Left forelimb (tissue), 1 donor: ENCODE measurements at places on chromosomes 12 and 14.

GRCh38 chr12:93563807-93564538 is 8.5 kb upstream of the SOCS2 start:
- no peak for DNase-seq

- no peak for DNase-seq
These were observed 90.4 kb downstream of the MIA2 start for GRCh38 chr14:39324097-39324496.

GRCh38 chr12:119463211-119463926 is 128.8 kb downstream of the CCDC60 start:
- no peak for DNase-seq

DNA sequence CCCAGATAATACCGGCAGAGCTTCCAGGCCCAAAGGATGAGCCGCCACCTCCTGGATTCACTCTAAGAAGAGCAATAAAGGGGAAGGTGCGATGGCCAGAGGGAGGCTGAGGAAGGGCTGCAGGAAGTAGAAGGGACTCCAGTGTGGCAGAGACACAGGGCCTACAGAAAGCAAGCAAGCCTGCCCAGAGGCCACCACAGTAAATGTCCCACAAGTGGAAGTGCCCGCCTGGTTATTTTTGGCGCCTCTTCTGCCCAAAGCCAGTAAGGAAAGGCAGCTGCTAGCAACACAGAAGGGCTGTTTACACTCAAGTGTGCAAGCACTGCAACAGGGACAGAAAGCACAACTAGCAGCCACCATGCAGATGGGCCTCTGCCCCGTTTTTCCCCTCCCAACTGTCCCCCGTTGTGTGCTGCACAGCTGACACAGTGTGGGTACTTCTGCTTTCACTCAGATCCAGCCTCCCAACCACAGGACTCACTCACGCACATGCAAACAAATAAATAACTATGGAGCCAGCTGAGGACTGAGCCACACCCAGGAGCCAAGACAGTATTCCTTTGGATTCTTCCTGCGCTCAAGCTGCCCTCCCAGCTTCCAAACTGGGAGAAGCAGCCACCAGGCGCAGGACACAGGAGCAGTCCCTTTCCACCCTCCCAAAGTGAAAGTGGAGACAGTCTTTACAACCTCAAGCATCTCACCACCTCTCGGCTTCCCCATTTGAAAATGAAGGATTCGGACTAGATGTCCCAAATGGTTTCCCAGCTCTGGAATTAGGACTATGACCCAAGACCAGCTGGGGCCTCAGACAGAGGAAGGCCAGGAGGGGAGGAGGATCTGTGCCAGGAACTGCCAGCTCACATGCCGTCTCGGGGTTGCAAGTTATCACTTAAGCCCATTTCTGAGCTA is 40.0 kb upstream of the PNMA1 start:
- no peak for DNase-seq

GRCh38 chr14:99649219-99649618 is 4.3 kb downstream of the HHIPL1 start:
- no peak for DNase-seq

DNA sequence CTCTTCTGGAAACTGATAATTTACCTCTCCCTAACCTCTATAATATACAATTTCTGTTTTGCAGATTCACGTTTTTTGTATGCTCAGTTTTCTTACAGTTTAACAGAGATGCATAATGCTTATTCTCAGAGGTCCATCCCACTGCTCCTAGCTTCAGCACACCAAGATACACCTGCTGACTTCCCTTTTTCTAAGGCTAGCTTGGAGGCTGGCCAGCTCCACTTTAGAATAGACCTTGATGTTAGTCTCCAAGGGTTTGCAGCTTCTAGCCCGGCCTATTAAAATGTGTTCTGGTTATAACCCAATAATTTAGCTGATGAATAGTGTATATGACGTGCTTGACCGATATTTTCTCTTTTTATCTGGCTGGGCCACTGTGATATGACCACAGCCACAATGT is 261.2 kb downstream of the EGLN3 start:
- no peak for DNase-seq
